ENCODE measurements at places on chromosomes 13 and 19.

DNA sequence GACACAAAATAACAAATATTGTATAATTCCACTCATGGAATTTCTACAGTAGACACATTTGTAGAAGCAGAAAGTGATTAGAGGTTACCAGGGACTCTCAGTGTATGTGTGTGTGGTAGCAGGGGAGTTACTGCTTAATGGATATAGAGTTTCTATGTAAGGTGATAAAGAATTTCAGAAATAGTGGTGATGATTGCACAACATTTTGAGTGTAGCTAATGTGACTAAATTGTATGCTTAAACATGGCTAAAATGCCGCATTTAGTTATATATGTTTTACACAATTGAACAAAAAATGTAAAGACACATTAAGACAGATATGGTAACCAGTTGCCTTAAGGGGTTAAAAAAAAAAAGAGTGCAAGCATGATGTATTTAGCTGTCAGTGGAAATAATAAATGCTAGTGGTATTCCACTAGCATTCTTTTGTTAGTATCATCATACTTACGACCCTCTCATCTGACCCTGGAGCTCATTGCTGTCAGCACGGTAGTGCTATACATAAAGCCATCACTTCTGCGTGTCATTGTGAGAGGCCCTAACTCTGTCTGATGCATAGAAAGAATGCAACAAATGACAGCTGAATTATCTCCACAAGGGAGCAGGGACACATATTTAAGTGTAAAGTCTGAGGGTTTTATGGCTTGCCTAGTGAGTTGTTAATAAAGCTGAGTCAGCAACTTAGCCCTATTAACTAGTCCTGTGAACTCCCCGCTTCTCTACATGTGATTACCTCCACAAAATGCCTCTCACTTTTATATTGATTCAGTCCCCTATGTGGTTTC is 134.1 kb upstream of the RXFP2 start:
- no peak for DNase-seq

GRCh38 chr13:108834193-108834592 is 204.8 kb downstream of the MYO16 start:
- no peak for DNase-seq

- DNase-seq, result no peak
These were observed 36.3 kb downstream of the STOML3 start for GRCh38 chr13:38954291-38954690.

- DNase-seq, result no peak
These were observed 9.0 kb upstream of the RASA3 start for GRCh38 chr13:114141261-114141996.

DNA sequence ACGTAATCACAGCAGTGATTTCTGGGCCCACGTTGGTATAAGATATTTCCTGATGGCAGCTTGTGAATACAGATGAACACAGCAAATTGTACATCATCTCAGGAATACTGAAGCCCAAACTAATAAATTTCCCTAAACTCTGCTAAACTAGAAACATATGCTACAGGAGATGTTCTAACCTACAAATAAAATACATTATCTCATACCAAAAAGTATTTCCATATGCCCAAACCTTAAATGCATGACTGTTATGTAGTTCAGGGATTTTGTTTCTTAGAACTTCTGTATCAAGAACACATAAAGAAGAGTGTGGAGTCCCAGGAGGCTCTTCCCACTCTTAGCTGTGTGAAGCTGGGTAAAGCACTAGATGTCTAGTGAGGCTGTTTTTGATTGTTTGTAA is 138.4 kb downstream of the RFC3 start:
- no peak for DNase-seq

DNA sequence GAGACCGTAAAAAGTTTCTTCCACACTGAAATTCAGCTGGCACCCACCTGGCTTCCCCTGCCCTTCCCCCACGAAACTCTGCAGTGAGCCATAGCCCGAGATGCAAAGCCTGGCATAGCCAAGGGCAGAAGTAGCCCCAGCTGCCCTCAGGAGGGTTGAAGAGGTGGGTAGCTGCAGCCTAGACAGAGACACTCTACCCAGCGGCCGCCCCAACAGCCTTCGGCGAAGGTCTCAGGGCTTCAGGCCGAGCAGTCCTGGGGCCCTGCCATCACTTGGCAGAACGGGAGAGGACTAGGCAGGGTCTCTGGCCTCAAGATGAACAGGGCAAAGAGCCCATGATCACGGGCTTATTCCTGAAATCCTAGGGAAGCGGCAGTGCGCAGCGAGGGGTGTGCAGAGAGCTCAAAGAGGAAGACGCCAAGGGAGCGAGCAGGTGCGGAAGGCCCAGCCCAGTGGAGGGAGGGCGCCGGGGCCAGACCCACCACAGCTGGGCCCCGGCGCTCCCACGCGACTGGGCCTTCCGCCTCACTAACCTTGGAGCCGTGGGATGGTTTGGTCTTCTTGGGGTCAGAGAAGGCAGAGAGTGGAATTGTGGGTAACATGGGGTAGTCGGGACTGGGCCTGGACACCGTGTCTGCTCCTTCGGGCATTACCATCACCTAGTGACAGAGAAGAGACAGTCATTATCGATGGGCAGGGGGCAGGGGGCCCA is 53.2 kb downstream of the MLLT1 start:
- DNase-seq, result no peak

GRCh38 chr19:4914736-4915501 is 5.6 kb downstream of the UHRF1 start:
- no peak for DNase-seq

DNA sequence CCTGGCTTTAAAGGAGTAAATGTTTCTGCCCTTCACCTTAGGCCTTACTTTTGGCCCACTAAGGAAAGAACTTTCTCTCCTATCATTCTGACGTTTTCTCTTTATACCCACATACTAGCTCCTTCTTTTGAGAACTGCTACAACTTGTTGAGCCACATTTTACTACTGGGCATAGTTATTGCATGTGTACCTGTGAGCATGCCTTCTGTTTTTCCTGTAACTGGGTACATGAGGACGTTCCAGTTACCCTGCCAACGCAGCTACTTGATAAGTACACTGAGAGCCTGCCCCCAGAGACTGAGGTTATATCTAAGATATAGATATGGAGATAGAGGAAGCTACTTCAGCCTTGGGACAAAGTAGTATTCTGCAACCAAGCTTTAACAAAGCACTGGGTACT is 3.5 kb downstream of the CCDC169 start:
- no peak for DNase-seq

GRCh38 chr19:49803529-49803856 is 9.6 kb downstream of the FUZ start:
- no peak for DNase-seq

DNA sequence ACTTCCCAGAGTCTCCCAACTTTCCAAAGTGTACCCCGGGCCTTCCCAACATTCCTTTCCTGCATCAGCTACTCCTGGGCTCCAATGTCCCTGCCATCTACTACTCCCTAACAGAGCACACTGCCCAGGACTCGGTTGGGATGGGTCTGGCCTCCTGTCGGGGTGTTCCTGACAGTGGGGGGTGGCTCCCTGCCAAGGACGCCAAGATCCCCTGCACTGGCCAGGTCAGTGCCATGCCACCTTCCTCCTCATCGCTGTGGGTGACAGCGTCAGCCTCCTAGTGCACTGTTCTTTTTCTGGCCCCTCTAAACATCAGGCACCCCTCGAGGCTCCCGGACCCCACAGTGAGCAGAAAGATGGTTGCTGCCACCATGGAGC is 13.8 kb downstream of the EPS15L1 start:
- no peak for DNase-seq

DNA sequence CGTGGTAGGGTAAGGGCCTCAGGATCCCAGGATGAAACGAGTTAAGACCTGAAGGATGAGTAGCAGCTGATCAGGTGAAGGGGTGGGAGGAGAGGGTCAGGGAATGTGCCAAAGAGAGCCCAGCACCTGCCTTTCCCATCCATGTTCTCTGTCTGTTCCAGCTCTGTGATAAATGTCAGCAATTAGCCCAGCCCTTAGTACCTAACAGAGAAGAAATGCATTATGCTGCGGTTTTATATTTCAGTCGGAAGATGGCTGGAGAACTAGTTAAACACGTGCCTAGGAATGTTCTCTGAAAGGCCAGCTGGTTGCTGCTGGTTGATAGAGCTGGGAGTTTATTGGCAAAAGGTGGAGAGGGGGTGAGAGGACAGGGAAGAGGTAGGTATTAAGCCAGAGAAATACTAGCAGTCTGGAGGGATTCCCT is 268.2 kb downstream of the SHISA2 start:
- no peak for DNase-seq

DNA sequence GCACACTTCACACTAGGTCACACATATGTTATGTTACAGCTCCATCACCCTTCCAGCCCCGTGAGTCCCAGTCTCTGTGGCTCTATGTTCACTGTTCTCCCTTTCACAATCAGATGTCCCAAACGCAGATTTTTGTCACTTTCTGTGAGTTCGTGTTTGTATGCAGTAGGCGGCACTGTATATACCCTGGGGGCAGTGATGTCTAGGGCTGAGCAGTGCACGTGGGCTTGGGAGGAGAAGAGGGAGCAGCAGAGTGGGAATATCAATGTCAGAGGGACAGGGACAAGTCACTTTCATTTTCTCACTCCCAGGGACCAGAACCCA is 22.0 kb downstream of the PSG1 start:
- DNase-seq, result no peak

DNA sequence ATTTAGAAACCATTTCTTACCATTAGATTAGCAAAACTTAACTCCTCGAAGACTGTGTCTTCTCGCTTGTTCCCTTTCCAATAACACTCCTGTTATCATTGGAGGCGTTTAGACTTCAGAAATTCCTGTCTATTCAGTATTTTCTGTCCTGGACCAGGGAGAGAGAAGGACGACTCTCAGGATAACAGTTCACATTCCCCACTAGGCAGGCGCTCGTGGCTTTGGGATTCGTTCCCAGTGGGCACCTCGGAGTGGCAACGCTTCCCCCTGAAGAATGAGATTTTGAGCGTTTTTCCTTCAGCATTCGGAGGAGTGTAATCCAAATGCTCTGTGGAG is 429 bp upstream of the ZNF225 start:
- DNase-seq, result no peak

GRCh38 chr19:46461537-46461936 is 9.8 kb downstream of the PNMA8A start:
- no peak for DNase-seq

- no peak for DNase-seq
These were observed 575.6 kb downstream of the DCT start for GRCh38 chr13:93903909-93904308.

DNA sequence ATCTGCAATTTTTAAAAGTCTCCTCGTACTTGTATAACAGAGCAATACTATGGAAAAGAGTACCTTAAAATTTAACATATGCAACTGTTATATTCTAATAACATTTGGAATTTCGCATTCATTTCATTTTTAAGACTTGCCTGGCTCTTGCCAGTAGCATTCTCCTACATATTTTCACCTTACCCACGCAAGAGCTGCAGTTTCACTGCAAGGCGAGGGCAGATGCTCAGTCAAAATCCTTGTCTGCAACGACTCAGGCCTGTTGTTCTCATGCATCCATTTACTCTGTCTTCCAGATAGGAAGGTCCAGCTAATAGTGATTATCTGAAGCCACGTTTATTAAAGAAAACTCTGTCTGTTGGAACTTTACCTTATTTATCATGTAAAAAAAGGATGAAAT is 227.0 kb upstream of the RFC3 start:
- no peak for DNase-seq

- DNase-seq, result peak; percentile 42
These were observed 826 bp upstream of the BSG start for GRCh38 chr19:571566-571974.

DNA sequence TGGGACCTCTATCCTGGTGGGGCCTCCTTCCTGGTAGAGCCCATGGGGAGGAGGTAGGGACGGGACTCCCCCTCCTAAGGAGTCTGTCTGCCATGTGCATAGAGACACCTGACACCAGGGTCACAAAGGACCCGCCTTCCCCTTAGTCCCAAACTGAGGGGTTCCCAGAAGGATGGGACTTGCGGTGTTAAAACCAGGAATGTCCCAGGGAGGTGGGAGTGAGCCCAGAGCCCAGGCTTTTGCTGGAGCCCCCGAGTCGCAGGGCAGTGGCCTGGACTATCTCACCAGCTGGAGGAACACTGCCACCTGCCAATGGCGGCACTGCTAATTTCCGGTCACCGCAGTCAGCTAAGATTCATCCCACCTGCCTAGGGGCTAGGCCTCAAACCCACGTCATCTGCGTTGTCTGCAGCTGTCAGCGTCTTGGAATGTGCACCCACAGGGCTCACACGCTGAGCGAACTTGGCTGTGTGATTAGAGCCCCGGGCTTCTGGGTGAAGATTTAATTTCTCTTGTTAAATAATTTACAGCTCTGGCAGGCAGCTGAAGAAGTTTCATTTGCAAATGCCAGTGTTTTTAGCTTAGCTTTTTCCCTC is 31.9 kb upstream of the ATP11A start:
- peak; percentile 33 for DNase-seq

DNA sequence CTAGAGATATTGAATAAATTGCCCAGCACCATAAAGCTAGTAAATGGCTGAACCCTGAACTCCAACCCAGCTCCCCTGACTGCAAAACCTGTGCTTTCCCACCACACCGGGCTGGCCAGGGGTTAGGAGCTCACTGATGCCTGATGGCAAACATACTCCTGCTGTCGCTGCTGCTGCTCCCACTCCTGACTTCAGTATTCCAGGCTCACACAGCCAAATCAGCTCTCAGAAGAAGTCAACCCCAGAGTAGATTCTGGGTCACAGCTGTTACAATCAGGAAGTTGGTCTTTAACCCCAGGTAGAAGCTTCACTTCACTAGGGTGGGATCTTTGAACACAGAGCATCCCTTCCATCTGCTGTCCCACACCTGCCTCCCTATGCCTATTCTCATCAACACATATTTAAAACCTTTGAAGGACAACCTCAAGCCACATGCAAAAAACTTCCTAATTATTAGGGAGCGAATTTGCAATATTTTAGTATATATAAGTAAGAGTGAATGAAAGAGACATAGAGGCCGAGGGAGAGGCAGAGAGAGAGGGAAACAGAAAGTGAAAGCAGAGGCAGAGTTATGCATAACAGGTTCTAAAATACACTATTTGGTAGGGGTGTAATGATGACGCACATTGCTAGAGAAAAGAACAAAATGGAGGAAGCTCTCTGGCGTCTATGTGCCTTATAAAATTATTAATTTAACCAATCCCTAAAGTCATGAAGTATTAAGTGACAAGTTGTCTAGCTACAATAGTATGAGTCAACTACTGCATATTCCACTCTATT is 99.4 kb upstream of the SERP2 start:
- no peak for DNase-seq

DNA sequence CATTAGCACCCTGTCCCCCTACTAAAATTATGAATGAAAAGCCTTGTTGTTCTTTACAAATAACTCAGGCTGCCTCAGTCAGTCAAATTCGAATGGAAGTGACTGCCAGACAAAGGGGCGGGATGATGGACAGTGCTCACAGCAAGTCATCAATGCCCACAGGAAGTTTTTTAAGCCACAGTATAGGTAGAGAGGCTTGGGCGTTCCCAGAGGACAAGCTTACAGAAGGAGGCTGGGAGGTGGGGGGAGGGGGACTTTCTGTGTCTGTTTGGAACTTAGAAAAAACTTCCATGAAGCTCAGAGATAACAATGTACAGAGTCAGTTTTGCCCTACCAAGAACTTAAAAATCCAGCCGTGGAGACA is 18.5 kb upstream of the SPRY2 start:
- DNase-seq, result peak; percentile 79
